ENCODE measurements at places on chromosomes 3 and 15.

- DNase-seq, result no peak
Measured at GRCh38 chr3:69948246-69948862, 51.2 kb upstream of the SAMMSON start.

- DNase-seq, result no peak
Measured at GRCh38 chr15:26295336-26296085, 432.4 kb upstream of the ATP10A start.

DNA sequence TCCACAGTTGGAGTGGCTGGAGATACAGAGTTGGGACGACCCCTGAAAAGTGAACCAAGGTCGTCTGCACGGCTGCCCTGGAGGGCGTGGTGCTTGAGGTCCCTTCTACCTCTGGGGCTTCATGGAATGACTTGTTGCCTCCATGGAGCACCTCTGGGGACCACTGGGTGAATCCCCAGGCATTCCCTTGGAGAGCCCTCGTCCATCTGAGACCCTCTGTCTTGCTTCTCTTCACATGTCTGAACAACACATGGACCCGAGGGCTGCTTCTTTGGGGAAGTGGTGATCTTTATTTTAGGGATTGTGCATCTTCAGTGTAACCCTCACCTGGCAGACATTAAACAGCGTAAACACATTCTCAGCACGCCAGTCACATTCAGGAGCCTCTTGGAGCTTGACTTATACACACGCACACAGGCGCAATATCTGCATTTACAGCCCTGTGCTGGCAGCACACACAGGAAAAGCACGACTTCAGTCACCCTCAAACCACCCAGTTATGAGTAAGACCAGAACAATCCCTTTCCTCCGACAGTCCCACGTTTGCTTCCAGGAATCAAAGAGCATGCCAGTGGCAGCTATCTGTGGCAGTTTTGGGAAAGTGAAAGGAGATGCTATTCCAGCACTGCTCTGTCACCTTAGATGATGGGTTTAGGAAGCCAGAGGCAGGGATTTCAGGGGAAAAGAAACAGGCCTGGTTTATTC is 12.6 kb downstream of the FAM107A start:
- no peak for DNase-seq

GRCh38 chr15:100516643-100517512 is 11.9 kb downstream of the CERS3 start:
- DNase-seq, result no peak

DNA sequence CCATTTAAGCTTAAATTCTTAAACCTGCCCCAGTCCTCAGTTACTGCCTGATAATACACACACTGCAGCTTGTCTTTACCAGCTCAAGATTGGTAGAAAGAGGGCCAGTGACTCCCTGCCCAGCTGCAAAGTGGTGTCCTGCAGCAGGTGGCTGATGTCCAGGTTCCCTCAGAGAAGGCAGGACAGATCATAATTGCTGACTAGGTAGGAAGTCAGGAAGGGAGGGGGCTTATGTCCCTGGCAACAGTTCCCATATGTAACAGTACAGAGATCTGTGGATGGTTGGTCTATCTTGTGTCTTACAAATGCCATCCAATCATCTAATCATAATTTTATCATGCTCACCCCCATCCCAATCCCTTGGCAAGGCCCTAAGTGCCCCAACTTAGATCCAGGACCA is 492.1 kb upstream of the PPP2R3A start:
- DNase-seq, result no peak

DNA sequence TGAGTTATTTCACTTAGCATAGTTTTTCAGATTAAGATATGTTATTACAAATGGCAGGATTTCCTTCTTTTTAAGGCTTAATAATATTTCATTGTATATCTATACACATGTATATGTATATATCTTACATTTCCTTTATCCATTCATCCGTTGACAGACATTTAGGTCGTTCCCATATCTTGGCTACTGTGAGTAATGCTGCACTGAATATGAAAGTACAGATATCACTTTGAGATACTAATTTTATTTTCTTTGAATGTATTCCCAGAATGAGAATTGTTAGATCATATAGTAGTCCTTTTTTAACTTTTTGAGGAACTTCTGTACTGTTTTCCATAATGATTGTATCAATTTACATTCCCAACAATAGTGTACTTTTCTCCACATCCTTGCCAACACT is 270.4 kb downstream of the NAALADL2 start:
- DNase-seq, result no peak

DNA sequence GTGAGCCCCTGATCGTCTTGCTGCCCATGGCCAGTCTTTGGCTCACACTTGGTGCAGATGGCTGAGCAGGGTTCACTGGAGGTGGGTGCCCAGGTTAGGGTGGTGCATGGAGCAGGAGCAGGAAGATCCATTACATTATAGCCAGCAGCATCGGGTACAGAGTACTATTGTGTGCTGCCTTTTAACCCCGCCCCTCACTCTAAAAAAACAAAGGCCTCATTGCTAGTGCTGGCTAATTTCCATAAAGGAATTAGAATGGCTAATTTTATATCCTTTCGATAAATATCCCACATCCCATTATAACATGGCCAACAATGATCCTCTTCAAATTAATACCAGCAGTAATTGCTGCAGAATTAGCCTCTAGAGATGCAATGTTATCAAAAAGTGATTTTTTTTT is 45.8 kb upstream of the PPP4R2 start:
- no peak for DNase-seq

- DNase-seq, result no peak
Measured at GRCh38 chr15:90882781-90883525, 1.4 kb upstream of the FES start.

- DNase-seq, result no peak
Measured at GRCh38 chr3:105362021-105362665, 4.6 kb upstream of the ALCAM start.

DNA sequence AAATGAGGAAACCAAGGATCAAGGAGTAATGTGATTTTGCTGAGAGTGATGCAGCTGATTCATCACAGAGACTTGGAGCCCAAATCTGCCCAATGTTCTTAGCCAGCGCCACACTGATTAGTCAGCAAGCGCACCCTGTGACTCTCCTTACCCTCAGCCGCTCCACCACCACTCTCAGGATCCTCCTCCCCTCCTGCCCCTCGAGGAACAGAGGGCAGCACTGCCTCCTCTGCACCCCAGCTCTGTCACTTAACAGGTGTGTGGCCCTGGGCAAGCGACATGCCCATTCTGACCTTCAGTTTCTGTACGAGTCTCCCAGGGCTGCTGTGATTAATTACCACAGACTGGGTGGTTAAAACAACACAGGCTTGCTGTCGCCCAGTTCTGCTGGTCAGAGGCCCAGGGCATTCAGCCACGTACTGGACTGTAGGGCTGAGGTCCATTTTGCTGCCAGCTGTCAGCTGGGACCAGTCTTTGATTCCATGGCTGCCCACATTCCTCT is 36.1 kb upstream of the HRH1 start:
- DNase-seq, result no peak

GRCh38 chr15:35618260-35619188 is 72.6 kb upstream of the DPH6 start:
- DNase-seq, result no peak

DNA sequence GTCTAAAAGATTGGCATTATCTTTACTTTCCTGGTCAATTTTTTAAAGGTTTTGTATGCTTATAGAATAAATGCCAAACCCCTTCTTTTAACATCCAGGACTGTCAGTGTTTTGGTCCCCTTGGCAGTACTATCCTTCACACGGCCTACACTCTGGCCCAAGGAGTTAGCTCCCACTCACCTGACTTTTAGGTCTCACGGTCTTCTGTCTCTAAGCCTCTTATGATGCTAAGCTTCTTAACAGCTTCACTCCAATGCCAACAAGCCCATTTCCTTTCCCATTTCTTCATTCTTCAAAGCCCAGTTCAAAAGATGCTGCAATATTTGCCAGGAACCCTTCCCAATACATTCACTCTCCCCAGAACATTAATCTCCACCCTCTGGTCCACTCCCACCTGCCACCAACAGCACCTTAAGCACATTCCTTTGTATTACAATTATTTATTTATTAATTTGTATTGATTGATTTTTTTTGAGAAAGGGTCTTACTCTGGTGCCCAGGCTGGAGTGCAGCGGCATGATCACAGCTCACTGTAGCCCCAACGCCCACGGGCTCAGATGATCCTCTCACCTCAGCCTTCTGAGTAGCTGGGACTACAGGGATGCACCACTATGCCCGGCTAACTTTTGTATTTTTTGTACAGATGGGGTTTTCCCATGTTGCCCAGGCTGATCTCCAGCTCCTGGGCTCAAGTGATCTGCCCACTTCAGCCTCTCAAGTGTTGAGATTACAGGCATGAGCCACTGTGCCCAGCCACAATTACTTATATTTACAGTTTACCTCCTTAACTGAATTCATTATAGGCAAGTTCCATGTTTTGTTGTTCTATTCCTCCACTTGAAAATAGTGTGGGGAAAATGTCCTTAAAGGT is 27.8 kb downstream of the IFT80 start:
- no peak for DNase-seq

GRCh38 chr3:183809270-183809669 is 16.1 kb downstream of the MAP6D1 start:
- DNase-seq, result no peak

GRCh38 chr3:47469616-47470015 is 6.1 kb downstream of the SCAP start:
- DNase-seq, result no peak

GRCh38 chr3:152650177-152650576 is 184.8 kb upstream of the P2RY1 start:
- no peak for DNase-seq

DNA sequence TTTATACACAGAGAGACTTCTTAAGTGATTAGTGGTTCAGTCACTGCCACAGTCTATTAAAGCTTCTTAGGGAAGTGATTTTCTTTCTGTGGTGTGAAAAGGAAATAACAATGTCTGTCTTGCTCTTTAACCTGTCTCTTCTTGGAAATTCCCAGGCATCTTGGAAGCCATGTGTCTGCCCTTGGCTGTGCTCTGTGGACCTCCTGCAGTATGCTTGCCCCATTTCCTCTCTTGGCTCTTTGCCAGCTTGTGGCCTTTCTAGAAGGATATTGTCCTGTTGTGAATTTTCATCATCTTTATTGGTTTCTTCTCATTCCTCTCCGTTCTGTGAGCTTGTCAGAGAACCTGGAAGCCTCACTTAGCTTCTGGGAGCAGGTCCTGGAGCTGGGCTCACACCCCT is 338.4 kb upstream of the C2CD4B start:
- no peak for DNase-seq

- no peak for DNase-seq
Measured at GRCh38 chr3:158709666-158710083, 22.6 kb downstream of the RARRES1 start.

- no peak for DNase-seq
Measured at GRCh38 chr3:127710155-127710941, 37.6 kb downstream of the ABTB1 start.

DNA sequence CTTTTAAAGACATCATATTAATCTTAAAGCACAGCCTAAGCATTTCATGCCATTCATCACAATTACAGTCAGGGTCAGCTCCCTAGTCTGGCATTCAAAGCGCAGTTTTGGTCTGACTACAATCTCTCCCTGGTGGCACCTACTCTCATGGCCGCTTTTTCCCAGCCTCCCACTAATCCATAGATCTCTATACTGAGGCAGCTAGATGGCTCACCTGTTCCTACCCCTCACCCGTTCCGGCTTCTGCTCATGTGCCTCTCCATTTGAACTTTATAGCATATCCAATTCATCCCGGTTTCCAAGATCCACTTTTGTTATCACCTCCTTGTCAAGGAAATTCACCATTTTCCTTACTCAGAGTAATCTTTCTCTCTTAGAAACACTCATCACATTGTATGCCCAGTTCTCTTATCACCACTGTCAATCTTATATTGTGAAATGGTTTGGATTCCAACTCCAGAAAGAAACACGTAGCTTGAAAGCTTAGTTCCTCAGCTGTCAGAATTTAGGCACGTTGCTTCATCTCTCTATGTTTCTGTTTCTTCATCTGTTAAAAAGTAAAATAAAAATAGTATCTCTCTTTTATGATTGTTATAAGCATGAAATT is 220.0 kb upstream of the UBE2E2 start:
- DNase-seq, result no peak

DNA sequence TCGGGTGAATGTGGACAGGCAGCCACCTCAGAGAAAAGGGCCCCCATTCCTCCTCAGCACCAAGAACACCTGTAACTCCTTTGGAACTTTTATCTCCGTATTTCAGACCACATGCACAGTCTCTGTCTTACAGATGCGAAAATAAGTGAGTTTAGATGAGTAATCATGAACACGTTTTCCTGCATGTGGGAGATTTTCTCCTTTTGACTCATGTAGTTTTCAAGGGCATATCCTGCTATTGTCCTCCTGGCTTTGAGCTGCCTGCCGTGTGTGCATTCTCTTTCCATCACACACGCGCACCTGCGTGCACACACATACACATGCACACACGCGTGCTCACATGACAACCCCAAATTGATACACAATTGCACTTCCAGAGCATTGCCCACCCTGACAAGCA is 239.2 kb downstream of the GABRG3 start:
- DNase-seq, result no peak

DNA sequence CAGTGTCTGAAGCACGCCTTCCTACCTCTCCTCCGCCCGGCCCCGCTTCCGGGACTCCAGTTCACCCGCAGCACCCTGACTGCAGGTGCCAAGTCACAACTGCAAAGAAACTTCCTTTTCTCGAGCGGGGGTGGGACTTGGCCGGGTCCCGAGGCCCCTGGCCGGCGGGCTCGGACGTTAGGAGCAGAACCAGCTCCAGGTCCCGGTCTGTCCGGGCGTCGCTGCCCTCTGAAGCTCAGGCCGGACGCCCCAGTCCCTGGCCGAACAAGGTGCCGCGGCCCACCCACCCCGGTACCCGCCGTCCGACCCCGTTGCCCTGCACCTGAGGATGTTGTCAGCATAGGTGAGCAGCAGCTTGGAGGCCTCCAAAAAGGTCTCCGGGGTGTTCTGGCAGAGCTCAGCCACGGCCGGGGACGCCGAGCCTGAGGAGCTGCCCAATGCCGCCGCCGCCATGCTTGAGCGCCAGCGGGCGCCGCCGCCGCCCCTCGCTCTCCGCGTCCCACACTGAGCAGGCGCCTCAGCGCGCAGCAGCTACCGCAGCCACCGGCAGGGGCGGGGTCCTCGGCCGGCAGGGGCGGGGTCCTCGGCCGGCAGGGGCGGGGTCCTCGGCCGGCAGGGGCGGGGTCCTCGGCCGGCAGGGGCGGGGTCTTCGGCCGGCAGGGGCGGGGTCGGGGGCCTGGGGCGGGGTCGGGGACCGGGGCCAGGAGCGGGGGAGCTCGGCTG is at the start of gene NGLY1:
TSS of gene NGLY1 (minus strand) at position 506 of the 723 bp plus-strand sequence. CDS start at position 453, 53 bp downstream.
- DNase-seq, result peak; percentile 47

GRCh38 chr3:179967622-179968021 is 69.1 kb downstream of the PEX5L start:
- DNase-seq, result no peak

GRCh38 chr15:88621789-88622604 is 857 bp downstream of the AEN start:
- DNase-seq, result no peak

GRCh38 chr15:30999729-31000128 is 8.3 kb upstream of the MTMR10 start:
- DNase-seq, result no peak

All from CMK (cell line).